Endothelial cell of umbilical vein (primary cell): ENCODE measurements at places on chromosomes 5 and 9. TPM values are rescaled to one million over a fixed set of nuclear protein-coding genes. Genes with fewer than 3 reads are reported as not detected.
A peak's percentile ranks its signal among the peaks of the same experiment; 100 is the strongest.

The C5orf46 gene
- not detected in 2 replicates for total RNA-seq

The NUTM2G gene
- not detected in 2 replicates for total RNA-seq

DNA sequence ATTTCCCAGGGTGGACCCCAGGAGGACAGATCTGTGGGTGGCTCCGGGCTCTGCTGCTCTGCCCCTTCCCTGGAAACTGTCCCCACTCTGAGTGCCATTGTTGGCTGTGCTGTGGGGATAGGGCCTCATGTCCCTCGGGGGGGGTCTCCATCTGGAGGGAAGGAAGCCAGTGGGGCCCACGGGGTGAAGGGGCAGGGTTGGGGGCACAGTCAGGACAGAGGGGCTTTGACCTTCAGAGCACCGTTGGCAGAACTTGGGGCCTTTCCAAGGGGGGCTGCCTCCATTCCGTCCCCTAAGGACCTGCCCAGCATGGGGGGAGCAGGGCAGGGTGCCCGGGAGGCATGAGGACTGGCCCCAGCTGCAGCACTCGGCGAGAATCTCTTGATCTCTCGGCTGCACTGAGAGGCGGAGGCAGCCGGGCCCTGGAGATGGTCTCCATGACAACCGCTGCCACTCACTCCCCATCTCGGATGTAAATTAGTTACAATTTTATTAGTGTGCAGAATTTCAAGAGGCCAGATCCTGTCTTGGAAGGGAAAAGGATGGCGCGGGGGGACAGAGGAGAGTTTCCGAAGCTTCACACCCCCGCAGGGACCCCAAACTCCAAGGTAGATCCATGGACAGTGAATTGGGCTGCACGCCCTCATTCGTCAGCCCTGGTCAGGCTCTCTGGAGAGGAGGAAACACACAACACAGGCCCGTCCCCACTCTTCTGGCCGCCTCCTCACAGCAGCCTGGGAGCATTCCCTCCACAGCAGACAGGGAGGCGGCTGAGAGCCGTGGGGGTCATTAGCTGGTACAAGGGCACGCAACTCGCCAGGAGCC, 216.2 kb upstream of the IER5L start:
- DNase-seq = no peak

The FAM170A gene
- not detected in 2 replicates for total RNA-seq

DNA sequence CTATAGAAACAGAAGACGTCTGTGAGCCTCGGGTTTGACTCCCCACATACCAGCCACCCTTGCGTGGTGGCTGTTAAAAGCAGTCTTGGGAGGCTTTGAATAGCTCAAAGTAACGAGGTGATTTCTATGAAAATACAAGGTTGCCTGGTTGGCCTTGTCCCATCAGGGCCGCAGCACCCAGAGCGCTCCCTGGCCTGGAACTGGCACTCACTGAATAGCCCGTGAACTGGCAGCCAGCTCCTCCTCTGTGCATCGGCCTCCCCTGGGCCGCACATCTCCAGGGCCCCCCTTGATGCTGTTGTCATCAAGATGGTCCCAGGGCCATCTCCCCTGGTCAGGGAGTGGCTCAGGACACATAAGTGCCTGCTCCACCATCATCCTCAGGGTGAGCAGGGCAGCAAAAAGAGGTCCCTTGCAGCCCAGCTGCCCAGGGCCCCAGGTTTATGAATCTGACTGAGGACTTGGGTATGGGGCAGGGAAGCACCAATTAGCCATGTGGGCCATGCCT, 144.6 kb upstream of the PPP1R26 start:
- no peak for DNase-seq

DNA sequence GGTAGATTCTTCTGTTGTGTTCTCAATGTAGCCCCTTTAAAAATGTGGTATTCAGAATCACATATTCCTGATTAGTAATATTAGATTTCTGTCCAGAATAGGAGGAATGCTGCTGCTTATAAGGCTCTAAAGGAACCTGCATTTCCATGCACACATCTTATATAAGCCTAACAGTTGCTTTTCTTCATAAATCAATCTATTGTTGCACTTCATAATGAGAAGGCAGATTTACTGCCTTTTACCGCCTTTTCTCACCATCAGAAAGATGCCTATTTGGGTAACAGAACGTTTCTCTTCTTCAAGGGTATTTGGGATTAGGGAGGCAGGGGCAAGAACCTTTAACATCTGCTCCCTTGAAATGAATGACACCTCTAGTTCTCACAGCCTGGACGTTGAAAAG, 243.4 kb downstream of the MLLT3 start:
- DNase-seq = no peak

GRCh38 chr5:15722305-15722704, 222.3 kb downstream of the FBXL7 start:
- DNase-seq = peak; percentile 14

DNA sequence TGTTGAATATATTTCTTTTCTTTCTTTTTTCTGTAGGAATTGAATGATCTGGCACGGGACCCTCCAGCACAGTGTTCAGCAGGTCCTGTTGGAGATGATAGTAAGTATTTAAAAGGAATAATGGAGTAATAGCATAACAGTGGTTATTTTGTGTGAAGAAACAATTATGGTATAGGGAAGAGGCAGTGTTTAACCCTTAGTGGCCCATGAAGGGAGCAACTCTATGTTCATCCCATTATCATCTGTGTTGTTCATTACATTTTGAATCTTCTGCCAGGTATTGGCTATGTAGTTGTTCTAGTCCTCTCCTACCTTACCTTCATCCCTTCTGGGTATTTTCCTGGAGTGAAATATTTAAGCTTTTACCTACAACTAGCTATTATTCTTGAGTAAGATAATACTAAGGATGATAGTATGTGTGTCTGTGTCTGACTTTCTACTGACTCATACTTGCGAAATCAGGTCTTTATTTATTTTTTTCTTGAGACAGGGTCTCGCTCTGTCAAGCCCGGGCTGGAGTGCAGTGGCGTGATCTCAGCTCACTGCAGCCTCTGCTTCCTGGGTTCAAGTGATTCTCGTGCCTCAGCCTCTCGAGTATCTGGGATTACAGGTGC, 39.3 kb downstream of the UBE2D2 start:
- DNase-seq = no peak

- peak; percentile 11 for DNase-seq
Observed at GRCh38 chr5:93884254-93884653, 142.9 kb upstream of the POU5F2 start.

DNA sequence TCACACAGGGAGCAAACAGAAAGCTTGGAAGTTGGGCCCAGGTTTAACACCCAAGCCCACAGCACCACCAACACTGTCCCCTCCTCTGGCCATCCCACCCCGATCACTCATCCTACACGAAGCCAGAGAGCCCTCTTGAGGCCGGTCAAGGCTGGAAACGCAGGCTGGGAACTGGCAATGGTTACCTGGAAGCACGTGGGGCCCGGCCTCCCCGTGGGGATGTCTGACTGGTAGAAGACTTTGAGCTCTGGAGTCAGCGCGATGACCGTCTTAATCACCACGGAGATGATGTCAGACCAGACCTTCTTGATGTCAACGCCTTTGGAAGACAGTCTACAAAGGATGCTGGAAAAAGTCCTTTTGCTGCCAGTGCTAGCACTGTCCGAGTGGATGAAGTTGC, 104.1 kb downstream of the TTLL11 start:
- DNase-seq = peak; percentile 25

The ENTREP1 gene
- 5.0 and 7.1 TPM in 2 replicates for total RNA-seq

The FABP6 gene
- not detected in 2 replicates for total RNA-seq

DNA sequence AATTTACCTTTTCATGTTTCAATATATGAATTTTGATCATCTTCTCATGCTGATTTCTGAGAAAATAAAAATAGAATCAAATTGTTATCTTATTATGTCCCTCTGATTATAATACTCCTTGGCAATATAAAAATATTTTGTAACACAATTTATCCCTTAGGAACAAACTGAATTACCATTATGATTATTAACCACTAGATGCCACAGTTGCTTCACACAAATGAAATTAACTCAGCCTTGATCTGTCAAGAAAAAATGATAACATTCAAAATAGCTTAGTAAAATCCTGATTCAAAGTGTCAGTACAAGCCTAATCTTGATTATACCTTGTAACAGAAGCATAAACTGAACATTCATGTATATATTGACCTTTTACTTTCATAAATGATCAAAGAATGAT, 4.8 kb upstream of the CHSY3 start:
- DNase-seq = peak; percentile 62

GRCh38 chr5:58825441-58825840, 242.6 kb downstream of the RAB3C start:
- DNase-seq = no peak

GRCh38 chr5:33764786-33765185, 127.0 kb downstream of the ADAMTS12 start:
- DNase-seq = no peak
